ENCODE measurements at places on chromosomes 4 and X.

- DNase-seq = no peak
Measured at GRCh38 chr4:6128221-6128850, 72.0 kb downstream of the JAKMIP1 start.

DNA sequence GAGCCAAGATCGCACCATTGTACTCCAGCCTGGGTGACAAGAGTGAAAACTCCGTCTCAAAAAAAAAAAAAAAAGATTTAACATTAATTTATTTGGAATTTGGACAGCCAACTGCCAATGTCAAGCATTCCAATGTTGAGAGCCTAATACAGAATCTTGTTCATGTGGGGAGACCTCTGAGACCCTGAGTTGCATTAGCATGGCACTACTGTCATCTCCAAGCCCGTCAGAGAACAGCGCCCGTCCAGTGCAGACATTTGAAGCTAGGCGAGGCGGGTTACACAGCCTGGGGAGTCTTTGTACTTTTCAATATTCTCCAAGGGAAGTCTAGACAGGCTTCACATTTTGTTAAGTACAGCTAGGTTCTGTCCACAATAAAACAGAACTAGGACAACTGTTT lies 126.7 kb downstream of the CHRNA9 start:
- no peak for DNase-seq

DNA sequence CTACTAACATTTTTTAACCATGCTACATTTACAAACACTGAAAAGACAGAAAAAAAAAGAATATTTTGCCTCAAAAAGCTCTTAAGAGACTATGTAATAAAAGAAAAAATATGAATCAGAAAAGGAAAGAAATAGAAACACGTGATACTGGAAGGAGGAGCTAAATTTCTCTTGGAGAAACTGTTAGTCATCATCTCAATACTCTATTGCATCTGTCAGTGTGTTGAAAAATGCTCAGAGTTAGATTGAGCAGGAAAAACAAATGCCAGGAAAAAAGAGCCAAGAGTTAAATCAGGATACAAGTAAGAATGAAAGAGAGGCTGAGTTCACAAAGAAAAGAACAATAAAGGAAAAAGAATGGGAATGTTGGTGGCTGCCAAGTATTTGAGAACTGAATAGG lies 2.6 kb downstream of the RAB28 start:
- no peak for DNase-seq

GRCh38 chr4:75232546-75232945 lies 281.7 kb downstream of the RCHY1 start:
- DNase-seq = no peak

GRCh38 chrX:1221296-1221845 lies 8.9 kb upstream of the CRLF2 start:
- no peak for DNase-seq

DNA sequence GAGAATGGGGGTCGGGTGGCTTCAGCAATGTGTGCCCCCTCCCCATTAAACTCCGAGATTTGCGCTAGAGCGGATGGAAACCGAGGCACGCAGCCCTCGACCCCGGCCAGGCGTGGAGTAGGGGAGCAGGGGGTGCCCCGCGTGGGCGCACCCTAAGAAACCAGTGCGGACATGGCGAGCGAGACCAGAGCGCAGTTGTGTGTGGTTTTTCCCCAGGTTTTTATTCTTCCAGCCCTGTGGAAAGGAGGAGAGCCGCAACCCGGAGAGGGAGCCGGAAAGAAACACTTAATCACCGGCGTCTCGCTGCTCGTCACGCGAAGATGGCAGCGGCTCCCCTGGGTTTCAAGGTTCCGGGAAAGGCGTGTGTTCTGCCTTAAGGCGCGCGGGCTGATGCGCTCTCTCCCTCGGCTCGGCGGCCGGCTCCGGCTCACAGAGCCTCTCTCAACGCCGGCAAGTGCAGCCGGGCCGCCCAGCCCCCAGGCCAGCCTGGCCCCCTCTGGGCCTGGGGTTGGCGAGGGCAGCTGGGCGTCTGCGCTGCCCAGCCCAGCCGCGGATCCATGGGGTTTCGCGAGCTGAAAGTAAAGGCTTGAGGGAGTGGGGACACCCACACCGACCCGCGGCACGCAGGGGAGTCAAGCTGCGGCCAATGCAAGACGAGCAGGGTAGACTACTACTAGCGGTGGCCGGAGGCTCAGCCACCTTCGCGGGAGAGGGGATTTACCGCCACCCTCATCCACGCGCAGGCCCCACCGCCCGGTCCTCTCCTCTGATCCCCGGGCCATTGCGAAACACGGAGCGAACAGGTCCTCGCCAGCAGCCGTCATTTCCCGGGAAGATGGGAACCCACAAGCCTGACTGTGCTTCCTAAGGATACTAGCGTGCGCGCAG lies 74.0 kb upstream of the BCOR start:
- no peak for DNase-seq

All from T1000 (cell line).